ENCODE measurements at places on chromosomes 2 and 18. TPM values are rescaled to one million over a fixed set of nuclear protein-coding genes. Genes with fewer than 3 reads are reported as not detected.

OBSL1 gene
- 0.18 TPM for total RNA-seq

- H3K4me3 ChIP-seq = peak overlapping the region; percentile 99
- peaks cover 71% of the 10 kb centered on the region for H3K36me3 ChIP-seq
- DNase-seq = peak; percentile 63
- H3K27me3 ChIP-seq = no peaks in the 10 kb centered on the region
- peaks cover 73% of the 10 kb centered on the region for H3K4me1 ChIP-seq
Measured at GRCh38 chr2:219249203-219249980, 3.7 kb upstream of the TUBA4B start.

DNA sequence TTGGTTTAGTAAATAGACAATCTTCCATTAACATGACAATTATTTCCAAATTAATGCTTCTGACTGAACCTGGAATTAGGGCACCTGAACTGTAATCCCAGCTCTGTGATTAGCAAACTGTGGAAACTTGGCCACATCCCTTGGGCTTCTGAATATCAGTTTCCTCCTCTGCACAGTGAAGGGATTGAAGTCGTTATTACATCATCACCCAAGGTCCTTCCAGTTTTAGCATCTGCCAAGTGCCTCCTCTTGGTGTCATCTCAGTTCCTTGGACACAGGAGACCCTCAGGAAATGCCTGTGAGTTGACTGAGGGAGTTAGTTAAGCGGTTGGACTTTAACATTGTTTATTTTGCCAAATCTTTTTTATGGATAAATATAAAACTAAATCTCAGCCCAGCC is 64.8 kb downstream of the MOGAT1 start:
- peaks cover 10% of the 10 kb centered on the region for H3K4me1 ChIP-seq
- no peak overlapping the region for H3K4me3 ChIP-seq
- H3K36me3 ChIP-seq = no peaks in the 10 kb centered on the region
- H3K27ac ChIP-seq = no peak overlapping the region
- peaks cover 30% of the 10 kb centered on the region for H3K27me3 ChIP-seq

DNA sequence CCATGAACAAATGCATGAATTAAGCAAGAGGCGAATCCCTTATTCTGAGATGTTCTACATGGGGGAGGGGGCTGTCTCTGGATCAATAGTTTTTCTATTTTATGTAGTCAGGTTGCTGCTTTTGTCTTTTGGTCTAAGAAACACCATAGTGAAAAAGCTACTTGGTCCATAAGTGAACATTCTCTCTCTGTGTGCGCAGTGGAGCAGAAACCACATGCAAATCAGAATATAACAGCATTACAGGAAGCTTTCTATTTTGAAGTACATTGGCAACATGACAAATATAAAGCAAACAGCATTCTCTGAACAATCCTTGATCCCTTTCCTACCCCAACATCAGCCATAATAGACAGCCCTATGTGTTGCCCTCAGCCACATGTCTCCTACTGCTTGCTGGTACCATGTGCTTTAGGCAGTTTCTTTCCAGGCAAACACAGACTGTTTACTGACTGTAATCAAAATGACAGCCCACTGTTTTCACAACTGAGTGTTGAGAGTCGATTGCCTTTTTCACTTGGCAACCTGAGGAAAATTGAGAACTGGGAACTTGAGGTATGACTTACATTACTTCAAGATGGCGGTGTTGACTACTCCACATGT is 10.6 kb downstream of the SCN3A start:
- H3K27ac ChIP-seq = no peak overlapping the region
- no peaks in the 10 kb centered on the region for H3K4me1 ChIP-seq
- DNase-seq = no peak
- H3K27me3 ChIP-seq = no peaks in the 10 kb centered on the region
- no peak overlapping the region for H3K4me3 ChIP-seq
- no peaks in the 10 kb centered on the region for H3K36me3 ChIP-seq

FHOD3 gene
- not detected for total RNA-seq
